ENCODE measurements at places on chromosomes 6 and 20.
A peak's percentile ranks its signal among the peaks of the same experiment; 100 is the strongest.

GRCh38 chr20:10411673-10412072 lies 22.3 kb downstream of the MKKS start:
- H3K27me3 ChIP-seq: no peaks in the 10 kb centered on the region
- H3K4me3 ChIP-seq: no peak overlapping the region
- H3K27ac ChIP-seq: no peak overlapping the region
- H3K36me3 ChIP-seq: no peaks in the 10 kb centered on the region
- DNase-seq: no peak

DNA sequence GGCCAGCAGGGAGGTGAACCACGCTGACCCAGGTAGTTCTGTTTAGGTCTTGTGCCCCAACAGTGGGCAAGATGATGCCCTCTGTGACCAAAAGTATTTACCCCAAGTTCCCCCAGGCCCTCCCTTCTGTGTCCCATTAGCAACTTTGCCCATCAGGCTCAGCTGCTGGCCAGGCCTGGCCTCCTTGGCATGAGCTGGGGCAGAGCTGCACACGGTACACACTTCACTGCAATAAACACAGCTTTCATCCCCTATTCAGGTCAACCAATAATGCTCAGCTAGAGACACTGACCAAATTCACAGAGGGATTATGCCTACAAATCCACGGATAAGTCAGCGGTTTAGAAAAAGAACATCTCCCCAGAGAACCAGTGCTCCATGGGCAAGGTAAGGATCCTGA lies 103.7 kb downstream of the SLC23A2 start:
- peak overlapping the region; percentile 85 for H3K27ac ChIP-seq
- peaks cover 28% of the 10 kb centered on the region for H3K4me1 ChIP-seq
- DNase-seq: no peak
- H3K27me3 ChIP-seq: no peaks in the 10 kb centered on the region
- no peaks in the 10 kb centered on the region for H3K36me3 ChIP-seq

GRCh38 chr20:8154638-8155037 lies 22.6 kb downstream of the PLCB1 start:
- no peak overlapping the region for H3K4me3 ChIP-seq
- peaks cover 6% of the 10 kb centered on the region for H3K4me1 ChIP-seq
- H3K36me3 ChIP-seq: no peaks in the 10 kb centered on the region
- no peak for DNase-seq
- H3K27me3 ChIP-seq: no peaks in the 10 kb centered on the region

GRCh38 chr6:113762641-113763040 lies 94.5 kb upstream of the MARCKS start:
- no peaks in the 10 kb centered on the region for H3K27me3 ChIP-seq
- H3K4me3 ChIP-seq: no peak overlapping the region
- H3K27ac ChIP-seq: no peak overlapping the region
- no peaks in the 10 kb centered on the region for H3K4me1 ChIP-seq
- no peaks in the 10 kb centered on the region for H3K36me3 ChIP-seq

DNA sequence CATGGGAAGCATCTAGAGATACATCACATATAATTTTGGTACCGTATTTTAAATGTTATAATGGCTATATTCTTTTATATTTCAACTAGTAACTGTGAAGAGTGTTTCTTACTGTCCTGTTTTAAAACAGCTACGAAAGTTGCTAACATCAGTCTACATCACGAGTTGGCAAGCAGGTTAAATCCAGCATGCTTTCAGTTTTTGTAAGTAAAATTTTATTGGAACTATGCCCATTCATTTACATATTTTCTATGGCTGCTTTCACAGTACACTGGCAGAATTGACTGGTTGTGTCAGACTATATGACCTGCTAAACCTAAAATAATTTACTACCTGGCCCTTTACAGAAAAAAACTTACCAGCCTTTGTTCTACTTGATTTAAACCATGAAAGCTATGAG lies 478.1 kb downstream of the PHF3 start:
- no peaks in the 10 kb centered on the region for H3K4me1 ChIP-seq
- no peak overlapping the region for H3K4me3 ChIP-seq
- no peaks in the 10 kb centered on the region for H3K27me3 ChIP-seq
- H3K36me3 ChIP-seq: no peaks in the 10 kb centered on the region
- no peak for DNase-seq

GRCh38 chr6:37492991-37493660 lies 6.6 kb downstream of the CCDC167 start:
- H3K4me3 ChIP-seq: no peak overlapping the region
- H3K27ac ChIP-seq: no peak overlapping the region
- no peaks in the 10 kb centered on the region for H3K36me3 ChIP-seq
- DNase-seq: no peak
- no peaks in the 10 kb centered on the region for H3K4me1 ChIP-seq

GRCh38 chr6:22145376-22145775 lies 151.5 kb downstream of the PRL start:
- no peak overlapping the region for H3K4me3 ChIP-seq
- H3K36me3 ChIP-seq: no peaks in the 10 kb centered on the region
- no peak overlapping the region for H3K27ac ChIP-seq
- DNase-seq: no peak
- H3K27me3 ChIP-seq: no peaks in the 10 kb centered on the region
- peaks cover 23% of the 10 kb centered on the region for H3K4me1 ChIP-seq

DNA sequence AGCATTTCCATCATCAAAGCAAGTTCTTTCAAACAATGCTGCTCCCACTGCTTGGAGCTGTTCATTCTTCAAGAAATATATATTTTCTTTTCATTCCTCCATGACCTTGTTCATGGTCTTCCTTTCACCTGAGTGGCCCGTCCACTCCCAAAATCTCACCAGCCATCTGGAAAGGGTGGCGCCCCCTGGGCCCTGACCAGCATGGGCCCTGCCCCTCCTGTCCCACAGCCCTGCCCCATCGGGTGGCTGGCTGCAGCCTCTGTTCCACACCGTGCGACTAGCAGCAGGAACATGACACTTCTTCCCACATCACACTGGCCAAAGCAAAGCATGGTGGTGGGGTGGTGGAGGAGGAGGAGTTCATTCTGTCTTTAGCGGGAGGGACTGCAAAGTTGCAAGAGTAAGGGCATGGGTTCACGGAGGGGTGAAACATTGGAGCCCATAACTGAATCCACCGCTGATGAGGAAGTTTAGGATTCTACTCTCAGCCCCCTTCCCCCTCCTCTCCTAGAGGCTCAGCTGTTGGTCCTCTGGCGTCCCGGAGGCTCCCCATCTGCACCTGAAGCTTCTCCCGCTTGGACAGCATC lies 195.2 kb upstream of the SLC24A3 start:
- no peak for DNase-seq
- H3K4me1 ChIP-seq: peaks cover 15% of the 10 kb centered on the region
- no peaks in the 10 kb centered on the region for H3K36me3 ChIP-seq
- H3K4me3 ChIP-seq: no peak overlapping the region
- no peaks in the 10 kb centered on the region for H3K27me3 ChIP-seq

GRCh38 chr6:94349227-94349626 lies 929.9 kb upstream of the EPHA7 start:
- DNase-seq: no peak
- H3K27ac ChIP-seq: no peak overlapping the region
- H3K4me1 ChIP-seq: no peaks in the 10 kb centered on the region
- no peak overlapping the region for H3K4me3 ChIP-seq
- H3K27me3 ChIP-seq: no peaks in the 10 kb centered on the region

DNA sequence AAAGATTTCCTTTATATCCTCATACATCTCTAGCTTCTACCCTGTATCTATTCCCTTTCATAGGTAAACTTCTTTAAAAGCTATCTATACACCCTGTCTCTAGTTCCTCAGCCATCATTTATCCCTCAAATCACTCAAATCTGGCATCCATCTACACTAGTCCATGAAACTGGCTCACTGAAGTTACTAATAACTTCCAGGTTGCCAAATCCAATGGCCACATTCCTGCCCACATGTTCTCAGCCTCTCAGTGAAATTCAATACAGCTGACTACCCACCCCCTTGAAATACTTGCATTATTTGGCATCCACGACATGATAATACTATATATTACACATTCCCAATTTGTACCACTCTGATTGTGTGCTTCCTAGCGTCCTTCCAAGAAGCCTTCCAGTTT lies 8.7 kb downstream of the REPS1 start:
- peaks cover 38% of the 10 kb centered on the region for H3K4me1 ChIP-seq
- H3K27me3 ChIP-seq: no peaks in the 10 kb centered on the region
- H3K36me3 ChIP-seq: no peaks in the 10 kb centered on the region
- no peak overlapping the region for H3K27ac ChIP-seq
- H3K4me3 ChIP-seq: no peak overlapping the region

GRCh38 chr20:62553838-62554161 lies 78.0 kb upstream of the GATA5 start:
- peaks cover 3% of the 10 kb centered on the region for H3K4me1 ChIP-seq
- H3K27ac ChIP-seq: no peak overlapping the region
- H3K27me3 ChIP-seq: peaks cover 64% of the 10 kb centered on the region
- H3K36me3 ChIP-seq: no peaks in the 10 kb centered on the region

- no peak for DNase-seq
- peaks cover 37% of the 10 kb centered on the region for H3K27me3 ChIP-seq
Observed at GRCh38 chr6:45424451-45424861, 46.7 kb upstream of the SUPT3H start.

- H3K4me1 ChIP-seq: no peaks in the 10 kb centered on the region
- H3K4me3 ChIP-seq: no peak overlapping the region
- no peaks in the 10 kb centered on the region for H3K36me3 ChIP-seq
- no peak overlapping the region for H3K27ac ChIP-seq
- H3K27me3 ChIP-seq: no peaks in the 10 kb centered on the region
Observed at GRCh38 chr20:1883986-1884385, 11.2 kb upstream of the SIRPA start.

GRCh38 chr6:11710311-11710761 lies 68.3 kb downstream of the ADTRP start:
- H3K36me3 ChIP-seq: no peaks in the 10 kb centered on the region
- H3K4me1 ChIP-seq: no peaks in the 10 kb centered on the region
- DNase-seq: no peak
- no peak overlapping the region for H3K27ac ChIP-seq

- DNase-seq: no peak
- H3K27me3 ChIP-seq: no peaks in the 10 kb centered on the region
- H3K4me1 ChIP-seq: no peaks in the 10 kb centered on the region
- no peaks in the 10 kb centered on the region for H3K36me3 ChIP-seq
- no peak overlapping the region for H3K27ac ChIP-seq
- H3K4me3 ChIP-seq: no peak overlapping the region
Observed at GRCh38 chr6:14656078-14656521, 538.5 kb downstream of the CD83 start.

- no peaks in the 10 kb centered on the region for H3K36me3 ChIP-seq
- peak overlapping the region; percentile 95 for H3K4me3 ChIP-seq
- no peak for DNase-seq
- no peaks in the 10 kb centered on the region for H3K27me3 ChIP-seq
- H3K4me1 ChIP-seq: peaks cover 24% of the 10 kb centered on the region
Observed at GRCh38 chr6:109383438-109383940, 1.2 kb upstream of the CD164 start.

- peaks cover 29% of the 10 kb centered on the region for H3K4me1 ChIP-seq
- H3K27me3 ChIP-seq: no peaks in the 10 kb centered on the region
- DNase-seq: no peak
Observed at GRCh38 chr6:15474196-15474595, 188.6 kb downstream of the DTNBP1 start.

GRCh38 chr6:53634184-53634631 lies 31.3 kb downstream of the KLHL31 start:
- H3K4me1 ChIP-seq: no peaks in the 10 kb centered on the region
- no peaks in the 10 kb centered on the region for H3K27me3 ChIP-seq
- no peak for DNase-seq
- H3K4me3 ChIP-seq: no peak overlapping the region
- no peaks in the 10 kb centered on the region for H3K36me3 ChIP-seq
- H3K27ac ChIP-seq: no peak overlapping the region

DNA sequence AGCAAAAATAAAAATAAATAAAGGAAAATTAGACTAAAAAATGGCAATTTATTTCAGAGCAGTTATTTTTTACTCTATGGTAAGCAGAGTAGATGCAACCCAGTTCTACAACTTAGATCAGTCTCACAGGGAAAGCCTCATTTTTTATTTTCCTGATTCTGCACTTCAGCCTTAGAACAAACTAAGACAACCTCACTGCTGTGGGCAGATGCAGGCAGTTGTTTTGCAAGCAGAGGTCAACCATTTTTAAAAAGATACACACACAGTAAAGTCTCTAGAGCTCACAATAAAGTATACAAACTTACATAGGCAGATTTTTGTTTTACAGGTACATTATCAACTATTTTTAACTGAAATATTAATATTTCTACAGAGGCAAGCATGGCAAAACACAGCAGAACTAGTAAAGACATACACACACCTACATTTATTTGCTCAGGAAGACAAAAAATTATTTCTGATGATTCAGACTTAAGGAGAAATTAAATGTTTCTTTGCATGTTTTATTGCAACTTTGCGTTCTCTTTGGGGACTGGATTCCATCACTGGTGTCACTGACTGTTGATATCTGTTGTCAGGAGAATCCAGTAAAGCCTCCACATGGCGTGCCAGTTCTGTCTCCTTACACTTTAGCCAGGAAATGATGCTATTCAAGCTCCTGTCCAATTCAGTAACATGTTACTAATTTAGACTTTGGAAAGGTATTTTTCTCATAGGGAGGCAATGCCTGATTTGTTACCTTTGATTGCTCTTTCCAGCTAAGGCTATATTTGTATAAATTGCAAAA lies 102.7 kb downstream of the TRDN start:
- DNase-seq: no peak
- H3K27me3 ChIP-seq: no peaks in the 10 kb centered on the region
- H3K4me1 ChIP-seq: no peaks in the 10 kb centered on the region
- no peaks in the 10 kb centered on the region for H3K36me3 ChIP-seq
- no peak overlapping the region for H3K4me3 ChIP-seq

GRCh38 chr6:17269840-17270239 lies 11.3 kb upstream of the RBM24 start:
- no peak for DNase-seq
- H3K4me3 ChIP-seq: no peak overlapping the region
- H3K36me3 ChIP-seq: no peaks in the 10 kb centered on the region
- H3K4me1 ChIP-seq: no peaks in the 10 kb centered on the region
- no peak overlapping the region for H3K27ac ChIP-seq
- H3K27me3 ChIP-seq: no peaks in the 10 kb centered on the region

- DNase-seq: no peak
- H3K4me3 ChIP-seq: no peak overlapping the region
- H3K27me3 ChIP-seq: no peaks in the 10 kb centered on the region
- H3K27ac ChIP-seq: no peak overlapping the region
- no peaks in the 10 kb centered on the region for H3K36me3 ChIP-seq
- peaks cover 6% of the 10 kb centered on the region for H3K4me1 ChIP-seq
Observed at GRCh38 chr20:63217706-63218105, 1.8 kb upstream of the YTHDF1 start.

DNA sequence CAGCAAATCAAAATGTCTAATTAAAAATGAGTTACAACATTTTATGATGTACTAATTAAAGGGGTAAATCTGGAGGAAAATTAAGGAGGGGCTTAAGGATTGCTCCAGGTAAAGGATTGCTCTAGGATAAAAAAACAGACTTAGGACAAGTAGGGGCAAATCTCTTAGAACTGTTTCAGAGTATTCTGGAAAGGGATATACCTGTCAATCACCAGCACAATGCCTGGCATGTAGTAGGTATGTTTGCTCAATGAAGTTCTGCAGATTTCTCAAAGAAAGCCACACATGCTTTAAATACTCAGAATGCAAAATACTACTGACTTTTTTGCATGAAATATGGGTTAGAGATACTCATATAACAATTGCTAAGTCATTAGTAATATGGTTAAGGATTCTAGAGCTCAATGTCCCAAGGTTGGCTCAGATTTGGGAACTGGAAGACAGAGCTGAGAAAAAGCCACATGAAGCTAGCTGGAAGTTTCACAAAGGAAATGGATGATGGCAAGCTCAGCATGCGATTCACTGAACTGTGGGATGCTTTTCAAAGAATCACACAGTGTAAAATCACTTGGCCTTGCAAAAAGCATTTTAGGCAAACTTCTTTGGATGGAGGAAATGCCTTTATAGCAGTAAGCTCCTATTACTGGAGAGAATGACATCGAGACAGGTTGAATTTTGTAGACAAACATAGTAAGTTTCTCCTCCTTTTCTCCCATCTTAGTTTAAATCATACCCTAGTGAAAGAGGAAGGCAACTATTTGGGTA lies 72.8 kb downstream of the MAP3K5 start:
- no peaks in the 10 kb centered on the region for H3K27me3 ChIP-seq
- peaks cover 21% of the 10 kb centered on the region for H3K4me1 ChIP-seq
- peak overlapping the region; percentile 6 for H3K27ac ChIP-seq
- DNase-seq: no peak
- no peaks in the 10 kb centered on the region for H3K36me3 ChIP-seq

Data from adrenal gland (tissue), 19 donors.